ENCODE measurements at places on chromosomes 13 and 19. TPM values are rescaled to one million over a fixed set of nuclear protein-coding genes. Genes with fewer than 3 reads are reported as not detected.

- no peak for DNase-seq
Observed at GRCh38 chr13:113280126-113280525, 16.9 kb upstream of the LAMP1 start.

DNA sequence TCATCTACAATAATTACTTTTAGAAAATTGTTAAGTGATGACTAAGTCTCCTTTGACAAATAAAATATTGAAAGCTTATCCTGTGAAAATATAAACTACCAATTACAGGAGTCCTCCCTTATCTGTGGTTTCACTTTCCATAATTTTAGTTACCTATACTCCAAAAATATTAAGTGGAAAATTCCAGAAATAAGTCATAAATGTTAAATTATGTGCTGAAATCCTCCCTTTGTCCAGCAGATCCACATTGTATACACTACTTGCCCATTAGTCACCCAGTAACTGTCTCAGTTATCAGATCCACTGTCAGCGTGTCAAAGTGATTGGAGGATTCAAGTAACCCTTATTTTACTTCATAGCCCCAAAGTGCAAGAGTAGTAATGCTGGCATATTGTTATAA lies 98.1 kb downstream of the SERP2 start:
- DNase-seq, result no peak

DNA sequence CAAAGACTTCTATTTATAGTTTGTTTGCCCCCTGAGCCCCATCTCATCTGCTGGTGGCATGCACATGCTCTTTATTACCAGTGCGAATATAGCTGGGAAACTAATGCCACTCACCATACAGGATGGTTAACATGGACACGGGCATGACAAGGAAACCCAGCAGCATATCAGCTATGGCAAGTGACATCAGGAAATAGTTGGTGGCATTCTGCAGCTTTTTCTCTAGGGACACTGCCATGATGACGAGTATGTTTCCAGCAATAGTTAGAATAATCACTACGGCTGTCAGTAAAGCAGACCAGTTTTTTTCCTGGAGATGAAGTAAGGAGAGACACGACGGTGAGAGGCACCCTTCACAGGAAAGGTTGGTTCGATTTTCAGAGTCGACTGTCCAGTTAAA lies 1.5 kb downstream of the HTR2A start:
- no peak for DNase-seq

The HPN gene
- total RNA-seq, result 134 TPM

DNA sequence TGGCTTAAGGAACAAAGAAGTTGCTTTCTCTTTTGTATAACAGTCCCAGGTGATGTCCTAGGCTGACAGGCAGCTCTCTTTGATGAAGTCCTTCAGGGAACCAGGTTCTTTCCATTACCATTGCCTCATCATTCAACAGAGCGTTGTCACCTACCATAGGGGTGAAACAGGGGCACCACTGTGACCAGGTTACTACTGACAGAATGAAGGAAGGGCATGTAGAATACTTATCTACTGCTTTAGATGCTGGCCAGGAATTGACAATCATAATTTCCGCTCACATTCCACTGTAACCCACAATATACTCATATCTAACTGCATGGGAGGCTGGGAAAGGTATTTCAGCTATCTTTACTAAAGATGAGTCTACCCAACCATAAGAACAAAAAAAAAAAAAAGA lies 148.0 kb upstream of the FNDC3A start:
- no peak for DNase-seq

Data from kidney (tissue), 22 donors.